OCI-LY7 (cell line): ENCODE measurements at places on chromosomes 1 and 21.
A peak's percentile ranks its signal among the peaks of the same experiment; 100 is the strongest.

GRCh38 chr1:161177936-161178244 lies 583 bp upstream of the B4GALT3 start:
- DNase-seq = no peak

DNA sequence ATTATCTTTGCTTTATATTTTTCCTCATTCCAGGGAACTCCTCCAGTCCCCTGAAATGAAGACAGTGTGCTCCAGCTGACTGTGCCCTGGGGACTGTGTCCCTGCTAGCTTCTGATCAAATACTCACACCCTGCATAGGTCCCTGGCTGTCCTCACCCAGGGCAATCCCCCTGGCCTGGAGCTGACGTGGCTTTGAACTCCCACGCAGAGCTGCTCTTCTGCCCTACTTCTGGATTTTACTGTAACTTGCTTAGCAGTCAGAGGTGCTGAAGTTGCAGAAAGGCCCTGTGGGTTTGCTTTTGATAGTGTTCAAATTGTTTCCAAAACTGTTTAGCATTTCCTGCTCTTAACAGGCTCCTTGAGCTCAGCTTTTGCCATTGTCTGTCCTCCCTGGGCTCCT lies 186.5 kb downstream of the FASLG start:
- DNase-seq = no peak

DNA sequence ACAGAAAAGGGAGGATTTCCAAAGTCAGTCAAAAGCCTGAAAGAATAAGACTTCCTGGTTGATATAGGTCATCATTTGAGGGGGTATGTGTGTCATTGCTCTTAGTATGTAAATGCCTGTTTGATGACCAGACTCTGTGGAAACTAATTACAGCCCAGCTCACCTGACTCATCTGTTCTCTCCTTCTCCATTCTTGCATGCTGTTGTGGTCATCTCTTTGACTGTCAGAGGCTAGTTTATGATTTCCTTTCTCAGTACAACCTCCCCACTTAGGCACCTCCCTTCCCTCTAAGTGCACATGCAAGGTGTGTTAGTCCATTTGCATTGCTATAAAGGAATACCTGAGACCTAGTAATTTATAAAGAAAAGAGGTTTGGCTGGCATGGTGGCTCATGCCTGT lies 2.4 kb upstream of the C1orf116 start:
- no peak for DNase-seq

DNA sequence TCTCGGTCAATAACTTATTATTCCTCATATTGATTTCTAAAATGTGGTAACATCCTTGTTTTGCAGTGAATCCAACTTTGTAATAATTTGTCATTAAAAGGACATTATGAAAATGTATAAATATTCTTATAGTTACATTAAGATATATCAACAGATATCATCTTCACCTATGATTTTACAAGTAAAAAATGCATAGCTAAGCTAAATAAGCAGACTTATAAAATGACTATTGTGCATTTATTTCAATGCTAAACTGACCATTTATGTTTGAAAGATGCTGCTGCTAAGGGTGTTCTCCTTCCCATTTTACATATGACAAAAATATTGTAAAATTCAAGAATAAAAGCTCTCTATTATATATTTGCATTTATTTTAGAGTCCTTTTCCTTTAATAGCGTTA lies 7.8 kb downstream of the PROX1 start:
- no peak for DNase-seq

DNA sequence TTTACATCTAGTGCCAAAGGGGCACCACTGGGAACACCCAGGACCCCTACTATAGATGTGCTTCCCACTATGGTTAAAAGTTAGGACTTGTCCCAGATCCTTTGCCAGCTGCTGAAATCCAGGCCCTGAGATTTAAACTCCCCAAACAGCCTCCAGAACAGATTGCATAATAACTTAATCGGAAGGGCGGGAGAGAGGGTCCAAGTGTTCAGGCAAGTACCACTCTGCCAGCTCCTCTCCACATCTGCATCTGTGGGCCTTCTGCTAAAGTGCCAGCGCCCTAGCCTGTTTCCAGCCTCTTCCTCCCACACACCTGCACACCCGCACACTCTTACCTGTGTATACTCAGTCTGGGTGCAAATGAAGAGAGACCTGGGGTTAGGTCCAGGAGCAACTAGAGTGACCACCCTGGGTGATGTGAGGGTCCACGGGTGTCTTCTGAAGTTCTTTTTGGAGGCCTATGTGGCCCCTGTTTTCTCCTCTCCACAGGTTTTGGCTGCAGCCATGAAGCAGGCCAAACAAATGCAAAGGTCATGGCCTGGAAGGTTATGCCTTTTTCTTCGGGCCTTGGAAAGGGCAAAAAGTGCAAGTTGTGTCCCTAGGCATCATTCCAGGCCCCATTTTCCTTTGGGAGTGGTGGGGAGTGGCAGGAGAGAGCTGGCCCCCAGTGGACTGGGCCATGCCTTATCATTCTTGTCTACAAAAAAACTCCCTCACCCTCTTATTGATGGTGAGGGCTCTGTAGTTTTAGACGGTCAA lies 29.3 kb downstream of the KIRREL1 start:
- no peak for DNase-seq

DNA sequence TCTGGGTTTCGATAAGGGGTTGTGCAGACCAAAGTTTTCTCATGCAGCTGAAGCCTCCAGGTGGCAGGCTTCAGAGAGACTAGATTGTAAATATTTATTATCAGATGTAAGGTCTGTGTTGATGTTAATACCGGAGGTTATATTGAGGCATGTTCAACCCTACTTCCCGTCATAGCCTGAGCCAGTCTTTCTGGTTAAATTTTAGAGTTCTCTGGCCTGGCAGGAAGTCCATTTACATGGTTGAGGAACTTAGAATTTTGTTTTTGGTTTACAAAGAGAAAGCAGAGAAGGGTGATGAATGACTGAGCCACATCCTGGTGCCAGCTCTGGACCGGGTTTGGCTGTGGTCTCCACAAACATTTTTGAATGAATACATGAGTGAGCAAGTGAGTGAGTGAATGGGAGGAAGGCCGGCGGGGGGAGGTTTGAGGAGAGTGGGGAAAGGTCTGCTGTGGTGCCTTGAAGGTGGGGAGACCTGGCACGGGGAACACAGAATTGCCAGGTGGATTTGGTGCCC lies 218.5 kb downstream of the DISC1 start:
- peak; percentile 4 for DNase-seq

DNA sequence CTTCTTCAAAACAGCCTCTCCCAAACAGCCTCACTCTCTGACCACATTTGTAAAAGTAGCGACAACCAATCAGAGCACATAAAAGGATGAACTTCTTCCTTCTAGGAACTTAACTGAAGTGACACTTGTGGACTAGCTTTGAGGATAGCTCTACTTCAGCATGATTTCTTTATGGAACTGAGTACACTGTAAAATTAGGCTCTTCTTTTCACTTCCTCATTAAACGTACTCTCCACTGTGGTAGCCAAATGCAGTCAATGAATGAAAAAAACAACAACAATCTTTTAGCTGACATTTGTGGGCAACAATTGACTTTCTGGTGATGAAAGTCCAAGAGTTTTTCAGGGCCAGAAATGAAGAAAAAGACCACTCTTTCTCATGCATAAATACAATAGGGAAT lies 9.6 kb downstream of the LRRC53 start:
- no peak for DNase-seq

DNA sequence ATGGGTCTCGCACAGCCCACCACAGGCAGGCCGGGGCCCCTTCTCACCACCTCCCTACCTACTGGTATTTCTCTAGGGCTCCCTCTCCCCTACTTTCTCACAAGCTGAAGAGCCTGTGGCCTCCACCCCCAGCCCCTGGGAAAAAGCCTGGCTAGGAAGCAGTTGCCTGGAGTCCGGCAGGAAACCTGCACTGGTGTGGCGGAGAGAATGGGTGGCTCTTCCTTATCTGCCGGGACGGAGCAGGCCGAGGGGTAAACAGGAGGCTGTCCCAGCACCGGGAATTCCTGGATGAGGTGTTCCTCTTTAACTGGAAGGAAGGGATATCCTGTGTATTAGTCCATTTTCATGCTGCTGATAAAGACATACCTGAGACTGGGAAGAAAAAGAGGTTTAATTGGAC lies 125.8 kb downstream of the TLR5 start:
- no peak for DNase-seq

DNA sequence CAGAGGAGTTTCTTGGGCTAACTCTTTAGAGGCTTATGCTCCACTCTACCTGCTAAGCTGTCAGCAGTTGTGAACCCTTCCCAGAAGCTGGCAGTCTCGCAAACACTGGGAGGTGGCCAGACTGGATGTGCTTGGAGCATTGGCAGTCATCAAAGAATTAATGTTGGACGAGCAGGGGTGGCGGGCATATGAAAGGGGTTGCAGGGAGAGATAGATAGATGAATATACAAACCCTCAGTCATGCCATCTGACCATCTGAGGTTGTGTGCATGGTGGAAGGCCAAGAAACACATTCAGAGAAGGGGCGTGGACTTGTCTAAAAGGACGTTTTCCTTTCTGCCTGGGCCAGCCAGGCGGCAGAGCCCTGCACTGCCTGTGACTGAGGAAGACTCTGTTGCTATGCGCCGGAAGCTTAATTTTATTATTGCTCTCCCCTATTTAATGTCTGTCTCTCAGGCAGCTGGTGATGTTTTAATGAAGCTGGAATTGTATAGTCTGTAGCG lies 164.4 kb downstream of the PBX1 start:
- DNase-seq = no peak

- DNase-seq = no peak
Observed at GRCh38 chr1:153735090-153735420, 7.2 kb downstream of the INTS3 start.
